Stimulated activated CD4-positive, alpha-beta T cell treated with anti-CD3 and anti-CD28 coated beads, Interleukin-12 subunit alpha, Interleukin-12 subunit beta, amount 100 ng/mL, for 4 hours (primary cell): ENCODE measurements at places on chromosomes 2 and 18.

- no peak for DNase-seq
Observed at GRCh38 chr2:180910831-180911665, 69.4 kb upstream of the UBE2E3 start.

DNA sequence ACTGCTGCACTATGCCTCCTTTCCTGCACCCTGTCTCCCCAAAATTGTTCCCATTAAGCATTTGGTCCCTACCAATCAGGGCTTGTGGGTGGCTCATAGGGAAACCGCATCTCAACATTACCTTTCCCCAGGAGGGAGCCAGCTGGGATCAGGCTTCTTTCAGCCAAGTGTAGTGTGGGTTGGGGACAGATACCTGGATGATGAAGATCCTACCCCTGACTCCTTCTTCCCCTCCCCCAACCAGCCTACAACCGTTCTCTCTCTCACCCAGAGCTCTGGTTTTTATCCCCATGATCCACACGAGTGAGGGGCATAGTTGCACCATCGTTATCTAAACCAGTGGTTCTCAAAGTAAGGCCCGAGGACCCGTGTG, 40.0 kb downstream of the ACOXL start:
- no peak for DNase-seq

DNA sequence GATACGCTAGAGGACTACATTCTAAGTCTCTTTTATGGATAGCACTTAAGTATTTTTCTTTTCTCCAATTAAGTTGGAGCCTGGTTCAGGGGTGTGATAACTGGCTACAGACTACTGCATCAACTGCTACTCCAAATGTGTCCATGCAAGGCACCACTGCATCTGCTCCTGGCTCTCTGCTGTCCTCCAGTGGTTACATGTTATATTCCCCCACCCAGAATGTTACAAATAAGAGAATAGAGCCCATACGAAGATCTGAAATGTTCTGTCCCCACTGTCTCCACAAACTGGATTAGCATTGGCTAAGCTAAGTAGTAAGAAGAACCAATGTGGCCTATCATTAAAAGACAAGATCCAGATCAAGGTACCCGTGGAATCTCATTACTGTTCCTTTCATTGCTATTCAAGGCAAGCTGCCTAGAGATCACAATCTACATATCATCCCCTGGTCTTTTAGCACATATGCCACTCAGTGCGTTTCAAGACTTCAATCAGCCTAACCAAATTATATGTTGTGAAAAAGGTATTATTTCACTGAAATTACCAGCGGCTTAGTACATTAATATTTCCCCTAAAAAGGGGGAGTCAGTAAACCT, 308.3 kb upstream of the SLC8A1 start:
- no peak for DNase-seq

- no peak for DNase-seq
Observed at GRCh38 chr2:64923385-64923710, 65.9 kb upstream of the SLC1A4 start.

GRCh38 chr18:60951091-60951490, 382.1 kb upstream of the CDH20 start:
- no peak for DNase-seq

GRCh38 chr2:205700331-205701132, 18.2 kb downstream of the NRP2 start:
- no peak for DNase-seq

- DNase-seq, result no peak
Observed at GRCh38 chr2:79191816-79192215, 32.3 kb upstream of the REG3A start.

- no peak for DNase-seq
Observed at GRCh38 chr18:11175266-11175979, 26.1 kb upstream of the PIEZO2 start.

DNA sequence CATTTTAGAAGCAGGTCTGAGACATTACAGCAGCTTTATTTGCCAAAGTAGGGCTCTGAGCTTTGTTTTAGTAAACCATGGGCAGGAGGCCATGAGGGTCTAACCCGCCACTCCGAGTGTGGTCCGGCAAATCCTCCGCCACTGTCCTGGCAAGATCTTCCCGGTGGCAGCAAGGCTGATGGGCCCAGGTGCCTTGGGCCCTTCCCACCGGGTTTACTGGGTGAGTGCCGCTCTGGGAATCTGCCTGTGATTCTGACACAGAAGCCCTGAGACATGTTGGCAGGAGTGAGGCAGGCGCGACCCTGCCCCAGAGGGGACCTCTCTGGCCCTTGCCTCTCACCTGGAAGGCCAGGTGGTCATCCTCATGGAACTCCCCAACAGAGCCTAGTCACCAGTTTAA, 29.9 kb downstream of the MTERF4 start:
- DNase-seq, result no peak
